Naive thymus-derived CD8-positive, alpha-beta T cell (primary cell): ENCODE measurements at places on chromosomes 5 and 9.
A peak's percentile ranks its signal among the peaks of the same experiment; 100 is the strongest.

- no peak overlapping the region for H3K27ac ChIP-seq
- peak; percentile 4 for DNase-seq
- H3K27me3 ChIP-seq, result peaks cover 7% of the 10 kb centered on the region
These were observed 12.6 kb upstream of the UGT3A2 start for GRCh38 chr5:36079200-36079781.

DNA sequence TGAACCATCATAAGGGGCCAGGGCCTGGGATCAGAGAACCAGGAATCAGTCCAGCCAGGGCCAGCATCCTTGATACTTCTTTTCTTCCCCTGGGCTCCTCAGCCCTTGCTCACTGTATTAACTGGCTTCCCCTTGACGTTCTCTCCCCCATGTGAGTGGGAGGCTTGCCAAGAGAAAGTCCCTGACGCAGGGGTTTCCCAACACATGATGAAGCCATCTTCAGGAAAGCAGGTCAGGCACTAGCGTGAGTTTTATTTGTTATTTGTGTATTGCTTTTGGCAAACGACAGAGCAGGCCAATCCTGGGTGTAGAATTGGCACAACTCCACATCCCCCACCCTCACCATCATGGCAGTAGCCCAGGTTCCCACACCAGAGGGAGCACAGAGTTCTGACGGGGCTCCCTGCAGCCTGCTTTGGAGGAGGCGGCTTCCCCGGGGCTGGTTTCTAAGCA is 165.5 kb upstream of the NFIL3 start:
- H3K27me3 ChIP-seq, result peaks cover 9% of the 10 kb centered on the region
- no peak overlapping the region for H3K4me3 ChIP-seq
- H3K36me3 ChIP-seq, result no peaks in the 10 kb centered on the region
- H3K4me1 ChIP-seq, result no peaks in the 10 kb centered on the region
- H3K27ac ChIP-seq, result no peak overlapping the region

- H3K4me1 ChIP-seq, result peaks cover under 1% of the 10 kb centered on the region
- no peak for DNase-seq
- H3K27me3 ChIP-seq, result peaks cover 15% of the 10 kb centered on the region
- peaks cover 14% of the 10 kb centered on the region for H3K36me3 ChIP-seq
- H3K27ac ChIP-seq, result no peak overlapping the region
- no peak overlapping the region for H3K4me3 ChIP-seq
These were observed 52.3 kb downstream of the ZNF510 start for GRCh38 chr9:96725576-96725975.

DNA sequence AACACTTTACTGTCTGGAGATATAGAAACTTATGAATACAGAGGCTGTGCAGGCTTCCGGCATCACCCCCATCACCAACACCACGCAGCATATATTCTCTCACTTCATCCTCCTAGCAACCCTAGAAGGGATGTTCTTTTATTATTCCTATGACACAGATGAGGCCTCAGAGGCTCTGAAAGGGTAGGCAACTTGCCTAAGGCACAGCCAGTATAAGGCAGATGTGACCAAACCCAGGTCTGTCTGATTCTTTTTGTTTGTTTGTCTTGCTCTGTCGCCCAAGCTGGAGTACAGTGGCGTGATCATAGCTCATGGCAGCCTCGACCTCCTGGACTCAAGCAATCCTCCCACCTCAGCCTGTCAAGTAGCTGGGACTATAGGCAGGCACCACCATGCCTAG is 22.8 kb upstream of the CORO2A start:
- H3K27ac ChIP-seq, result no peak overlapping the region
- H3K4me1 ChIP-seq, result no peaks in the 10 kb centered on the region
- no peak overlapping the region for H3K4me3 ChIP-seq

DNA sequence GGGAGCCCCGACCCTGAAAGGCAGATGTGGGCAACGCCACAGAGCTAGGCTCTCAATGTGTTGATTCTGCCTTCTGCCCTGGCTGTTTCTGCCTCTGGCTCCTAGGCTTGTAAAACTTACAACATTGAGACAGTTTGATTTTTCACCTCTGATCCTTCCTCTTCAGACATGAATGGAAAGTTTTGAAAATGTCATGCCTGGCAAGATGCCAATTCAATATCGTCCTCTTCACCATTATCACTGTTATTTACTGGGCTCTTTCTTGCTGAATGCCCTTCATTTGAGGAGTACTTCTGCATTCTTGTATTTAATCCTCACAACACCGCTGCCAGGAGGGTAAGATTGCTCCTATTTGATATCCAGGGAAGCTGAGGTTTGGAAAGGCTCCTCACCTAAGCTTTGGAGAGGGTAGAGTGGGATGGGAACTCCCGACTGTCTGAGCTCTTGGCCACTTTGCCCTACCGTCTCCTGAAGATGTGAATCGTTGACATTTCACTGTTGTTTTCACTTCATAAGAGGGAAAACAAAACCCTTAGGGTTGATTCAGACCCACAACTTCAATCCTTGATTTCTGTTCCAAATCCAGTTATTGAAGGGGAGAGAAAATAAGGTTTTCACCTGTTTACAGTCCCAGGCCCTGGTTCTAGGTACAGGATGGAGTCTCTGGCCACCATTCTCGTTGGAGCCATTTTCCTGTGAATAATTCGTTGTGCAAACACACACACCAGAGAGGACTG is 12.7 kb upstream of the FGF1 start:
- no peak overlapping the region for H3K27ac ChIP-seq
- no peaks in the 10 kb centered on the region for H3K4me1 ChIP-seq
- peaks cover 8% of the 10 kb centered on the region for H3K27me3 ChIP-seq
- DNase-seq, result no peak

DNA sequence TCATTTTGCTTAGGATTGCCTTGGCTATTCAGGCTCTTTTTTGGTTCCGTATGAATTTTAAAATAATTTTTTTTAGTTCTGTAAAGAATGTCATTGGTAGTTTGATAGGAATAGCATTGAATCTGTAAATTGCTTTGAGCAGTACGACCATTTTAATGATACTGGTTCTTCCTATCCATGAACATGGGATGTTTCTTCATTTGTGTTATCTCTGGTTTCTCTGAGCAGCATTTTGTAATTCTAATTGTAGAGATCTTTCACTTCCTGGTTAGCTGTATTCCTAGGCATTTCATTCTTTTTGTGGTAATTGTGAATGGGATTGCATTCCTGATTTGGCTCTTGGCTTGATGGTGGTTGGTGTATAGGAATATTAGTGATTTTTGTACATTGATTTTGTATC is 6.3 kb upstream of the UBE2QL1 start:
- no peak overlapping the region for H3K27ac ChIP-seq
- no peak for DNase-seq
- H3K27me3 ChIP-seq, result peaks cover 27% of the 10 kb centered on the region
- no peaks in the 10 kb centered on the region for H3K36me3 ChIP-seq
- H3K4me3 ChIP-seq, result no peak overlapping the region

DNA sequence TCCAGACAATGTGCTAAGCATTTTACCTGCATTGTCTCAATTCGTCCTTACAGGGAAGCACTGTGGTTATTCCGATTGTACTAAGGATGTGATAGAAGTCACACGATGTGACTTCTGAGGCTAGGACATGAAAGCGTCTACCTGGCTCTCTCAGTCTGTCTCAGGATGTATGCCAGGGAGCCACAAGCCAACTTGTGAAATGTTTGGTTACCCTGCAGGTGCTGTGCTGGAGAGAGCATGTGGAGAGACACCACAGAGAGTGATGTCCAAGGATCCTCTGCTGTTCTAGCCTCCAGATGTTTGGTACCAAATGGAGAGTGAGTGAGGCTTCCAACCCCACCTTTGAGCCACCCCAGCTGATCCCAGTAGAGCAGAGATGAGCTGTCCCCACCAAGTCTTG is 120.1 kb upstream of the IL12B start:
- no peaks in the 10 kb centered on the region for H3K36me3 ChIP-seq
- DNase-seq, result no peak
- no peak overlapping the region for H3K4me3 ChIP-seq
- peaks cover 8% of the 10 kb centered on the region for H3K27me3 ChIP-seq
- no peak overlapping the region for H3K27ac ChIP-seq

DNA sequence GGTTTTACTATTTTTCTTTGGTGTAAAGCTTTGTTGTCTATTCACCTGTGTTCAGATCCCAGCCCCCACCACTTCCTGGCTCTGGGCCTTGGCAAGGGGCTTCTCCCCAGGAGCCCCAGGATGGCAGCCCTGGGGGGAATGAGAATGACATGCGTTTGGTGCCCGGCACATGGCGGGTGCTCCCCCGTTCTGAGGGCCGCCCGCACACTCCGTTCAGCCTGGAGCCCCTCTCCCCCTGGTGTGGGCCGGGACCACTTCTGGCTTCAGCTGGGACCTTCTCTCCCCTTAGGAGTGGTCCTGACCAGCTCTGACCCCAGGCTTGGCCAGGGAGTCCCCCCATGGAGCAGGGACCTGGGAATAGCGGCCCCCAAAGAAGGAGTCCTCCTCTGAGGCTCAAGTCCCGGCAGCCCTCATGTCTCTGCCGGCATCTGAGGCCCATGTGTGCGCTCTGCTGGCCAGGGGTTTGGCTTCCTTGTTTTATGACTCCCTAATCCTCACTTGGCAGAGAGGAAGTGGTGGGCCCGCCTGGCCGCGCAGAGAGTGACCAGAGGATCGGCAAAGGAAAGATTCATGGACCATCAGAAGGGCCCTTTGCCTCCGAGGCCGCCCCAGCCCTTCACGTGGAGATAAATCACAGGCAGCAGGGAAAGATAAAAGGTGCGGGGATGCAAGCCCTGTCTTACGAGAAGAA is 57.0 kb upstream of the LMX1B start:
- H3K36me3 ChIP-seq, result no peaks in the 10 kb centered on the region
- H3K27me3 ChIP-seq, result peaks cover 20% of the 10 kb centered on the region
- H3K27ac ChIP-seq, result no peak overlapping the region
- H3K4me3 ChIP-seq, result no peak overlapping the region
- no peak for DNase-seq

GRCh38 chr9:111974092-111974681 is 77.6 kb downstream of the UGCG start:
- peaks cover 5% of the 10 kb centered on the region for H3K4me1 ChIP-seq
- no peak overlapping the region for H3K4me3 ChIP-seq
- H3K27ac ChIP-seq, result no peak overlapping the region
- peaks cover 1% of the 10 kb centered on the region for H3K27me3 ChIP-seq
- DNase-seq, result no peak

GRCh38 chr5:13932561-13932960 is 11.9 kb downstream of the DNAH5 start:
- no peak for DNase-seq
- no peaks in the 10 kb centered on the region for H3K27me3 ChIP-seq
- H3K4me1 ChIP-seq, result no peaks in the 10 kb centered on the region
- peaks cover 5% of the 10 kb centered on the region for H3K36me3 ChIP-seq
- no peak overlapping the region for H3K4me3 ChIP-seq
- H3K27ac ChIP-seq, result no peak overlapping the region

GRCh38 chr5:109688630-109688969 is 1.1 kb upstream of the MAN2A1 start:
- no peaks in the 10 kb centered on the region for H3K27me3 ChIP-seq
- H3K36me3 ChIP-seq, result no peaks in the 10 kb centered on the region
- peak overlapping the region; percentile 92 for H3K4me3 ChIP-seq
- DNase-seq, result no peak

DNA sequence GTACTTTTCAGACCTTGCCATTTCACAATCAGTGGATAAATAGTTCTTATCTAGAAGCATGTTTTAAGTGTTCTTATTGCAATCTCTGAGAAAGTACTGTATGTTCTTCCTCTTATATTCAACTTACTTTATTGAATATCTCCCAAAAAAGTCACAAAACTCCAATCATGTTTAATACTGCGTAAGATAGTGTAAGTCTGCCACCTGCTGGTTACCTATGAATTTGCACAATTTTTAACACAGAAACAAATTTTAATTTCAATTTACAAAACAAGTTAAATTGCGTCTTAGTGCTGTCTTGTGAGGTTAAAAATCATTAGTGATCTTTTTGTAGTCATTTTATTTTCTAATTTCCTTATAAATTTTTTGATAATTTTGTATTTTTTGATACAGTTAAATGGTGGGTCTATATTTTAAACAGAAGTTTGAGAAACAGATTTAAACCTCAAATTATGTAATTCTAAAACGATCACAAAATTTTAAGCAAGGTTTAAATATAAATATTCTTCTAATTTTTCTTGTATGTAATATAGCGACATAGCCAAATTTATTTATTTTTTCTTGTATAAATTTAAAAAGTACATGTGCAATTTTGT is 115.8 kb downstream of the EMB start:
- H3K36me3 ChIP-seq, result peaks cover 10% of the 10 kb centered on the region
- H3K27me3 ChIP-seq, result no peaks in the 10 kb centered on the region
- no peak for DNase-seq
- H3K4me1 ChIP-seq, result peaks cover 3% of the 10 kb centered on the region

- peaks cover 48% of the 10 kb centered on the region for H3K4me1 ChIP-seq
- H3K27ac ChIP-seq, result no peak overlapping the region
- no peak for DNase-seq
- no peaks in the 10 kb centered on the region for H3K27me3 ChIP-seq
These were observed 245.4 kb downstream of the DENND1A start for GRCh38 chr9:123684393-123685149.

DNA sequence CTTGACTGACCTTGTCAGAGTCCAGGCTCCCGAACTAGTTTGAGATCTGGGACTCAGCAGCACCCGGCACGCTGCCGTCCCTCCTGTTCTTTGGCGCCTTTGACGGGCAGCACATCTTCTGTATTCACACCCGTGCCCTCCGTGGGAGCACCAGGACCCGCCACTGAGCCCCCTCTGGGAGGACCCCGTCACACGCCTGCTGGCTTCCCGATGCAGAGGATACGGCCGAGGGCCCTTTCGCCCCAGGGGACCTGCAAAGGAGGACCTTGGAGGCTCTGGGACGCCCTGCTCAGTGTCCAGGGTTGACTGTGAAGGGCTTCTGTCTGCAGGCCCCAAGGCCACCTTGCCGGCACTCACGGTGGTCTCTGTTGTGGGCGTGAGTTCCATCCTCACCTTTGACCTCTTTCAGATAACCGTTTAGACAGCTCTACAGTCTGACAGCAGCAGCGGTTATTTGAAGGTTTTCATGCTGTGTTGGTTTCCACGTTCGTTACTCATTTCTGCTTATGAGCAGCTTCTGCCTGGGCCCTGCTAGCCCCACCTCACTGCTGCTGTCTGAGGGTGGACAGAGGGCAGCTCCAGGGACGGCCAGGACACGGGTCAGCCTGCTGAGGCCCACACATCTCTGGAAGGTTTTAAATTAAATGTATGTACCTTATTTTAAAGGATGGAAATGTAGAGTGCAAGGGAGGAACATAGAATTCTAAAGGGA is 12.6 kb upstream of the EXOC3 start:
- H3K4me3 ChIP-seq, result no peak overlapping the region
- H3K27ac ChIP-seq, result no peak overlapping the region
- no peaks in the 10 kb centered on the region for H3K4me1 ChIP-seq
- H3K27me3 ChIP-seq, result peaks cover 7% of the 10 kb centered on the region
- no peaks in the 10 kb centered on the region for H3K36me3 ChIP-seq
